Sigmoid colon (tissue), 7 donors: ENCODE measurements at places on chromosomes 1 and 21. TPM values are rescaled to one million over a fixed set of nuclear protein-coding genes. Genes with fewer than 3 reads are reported as not detected.

HCRTR1 gene
- not detected for total RNA-seq

SRGAP2B gene
- 13.8 TPM for total RNA-seq

FNBP1L gene
- 13.4 TPM for total RNA-seq

LY9 gene
- total RNA-seq, result not detected

DNA sequence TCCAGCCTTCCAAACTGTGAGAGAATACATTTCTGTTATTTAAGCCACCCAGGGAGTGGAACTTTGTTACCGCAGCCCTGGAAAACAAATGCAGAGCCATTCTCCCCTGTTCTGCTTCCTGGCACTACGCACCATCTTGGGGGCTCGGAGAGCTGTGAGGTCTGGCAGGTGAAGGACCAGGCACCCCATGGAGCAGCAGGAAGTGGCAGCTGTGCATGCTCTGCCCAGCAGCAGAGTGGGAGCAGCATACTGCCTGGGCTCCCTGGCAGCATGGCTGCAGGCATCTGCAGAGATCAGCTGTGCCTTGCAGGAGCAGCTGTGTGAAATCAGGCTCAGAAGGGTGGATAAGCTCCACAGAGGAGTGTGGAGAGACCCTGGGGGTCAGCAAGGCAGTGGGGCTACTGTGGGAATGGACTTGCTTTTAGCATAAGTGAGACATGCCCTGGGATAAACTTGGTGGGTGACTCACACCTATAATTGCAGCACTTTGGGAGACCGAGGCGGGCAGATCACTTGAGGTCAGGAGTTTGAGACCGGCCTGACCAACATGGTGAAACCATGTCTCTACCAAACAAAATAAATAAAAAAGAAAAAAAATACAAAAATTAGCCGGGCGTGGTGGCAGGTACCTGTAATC, 17.7 kb upstream of the ZSCAN20 start:
- DNase-seq, result no peak

- DNase-seq, result no peak
These were observed 25.7 kb downstream of the GPR161 start for GRCh38 chr1:168110896-168111545.

DNA sequence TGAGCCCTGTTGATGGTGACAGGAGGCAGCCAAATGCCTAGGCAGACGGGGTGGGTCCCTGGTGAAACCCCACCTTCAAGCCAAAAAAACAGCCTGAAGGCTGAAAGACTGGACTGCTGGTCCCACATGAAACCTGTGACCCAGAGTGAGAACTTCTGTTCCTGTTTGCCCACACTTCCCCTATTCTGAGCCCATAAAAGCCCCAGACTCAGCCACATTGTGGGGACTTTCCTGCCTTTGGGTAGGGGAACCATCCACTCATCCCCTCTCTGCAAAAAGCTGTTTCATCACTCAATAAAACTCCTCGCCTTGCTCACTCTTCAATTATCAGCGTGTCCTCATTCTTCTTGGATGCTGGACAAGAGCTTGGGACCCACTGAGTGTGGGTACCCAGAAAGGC, 25.2 kb downstream of the HTR6 start:
- DNase-seq, result no peak

- peak; percentile 50 for DNase-seq
These were observed 7.7 kb upstream of the SDC3 start for GRCh38 chr1:30916296-30916695.

- no peak for DNase-seq
These were observed 18.1 kb upstream of the PTPN14 start for GRCh38 chr1:214569357-214570004.
